ENCODE measurements at places on chromosomes 13 and 19.

DNA sequence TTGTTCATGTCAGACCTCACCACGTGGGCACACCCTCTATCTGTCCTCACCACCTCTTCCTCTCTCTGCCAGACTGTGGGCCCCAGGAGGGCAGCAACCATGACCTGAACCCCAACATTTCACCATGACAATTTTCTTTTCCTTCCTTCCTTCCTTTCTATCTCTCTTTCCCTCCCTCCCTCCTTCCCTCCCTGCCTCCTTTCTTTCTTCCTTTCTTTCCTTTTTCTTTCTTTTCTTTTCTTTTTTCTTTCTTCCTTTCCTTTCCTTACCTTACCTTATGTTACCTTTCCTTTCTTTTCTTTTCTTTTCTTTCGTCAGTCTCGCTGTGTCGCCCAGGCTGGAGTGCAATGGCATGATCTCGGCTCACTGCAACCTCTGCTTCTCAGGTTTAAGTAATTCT is 8.7 kb upstream of the FCER2 start:
- DNase-seq = no peak

- no peak for DNase-seq
Observed at GRCh38 chr19:18147396-18147795, 5.6 kb upstream of the PIK3R2 start.

DNA sequence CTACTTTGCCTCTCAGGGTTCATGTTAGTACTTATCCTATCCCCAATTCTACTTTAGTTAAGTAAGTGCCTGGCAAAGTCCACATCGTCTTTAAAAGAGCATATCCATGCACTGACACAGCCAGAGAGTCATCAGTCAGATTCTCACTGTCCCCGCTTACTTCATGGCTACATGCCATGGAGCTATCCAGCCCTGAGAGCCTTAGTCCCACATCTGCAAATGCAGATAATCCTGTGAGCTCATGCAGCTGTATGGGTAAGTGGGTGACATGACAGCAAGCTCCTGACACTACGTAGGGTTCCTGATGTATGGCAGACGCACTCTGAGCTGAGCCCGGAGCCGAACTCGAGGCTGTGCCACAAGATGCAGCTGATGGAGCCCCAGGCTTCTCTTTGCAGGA is 661.5 kb downstream of the LIG4 start:
- no peak for DNase-seq

GRCh38 chr19:56736571-56736970 is 65.0 kb upstream of the ZNF835 start:
- DNase-seq = no peak

DNA sequence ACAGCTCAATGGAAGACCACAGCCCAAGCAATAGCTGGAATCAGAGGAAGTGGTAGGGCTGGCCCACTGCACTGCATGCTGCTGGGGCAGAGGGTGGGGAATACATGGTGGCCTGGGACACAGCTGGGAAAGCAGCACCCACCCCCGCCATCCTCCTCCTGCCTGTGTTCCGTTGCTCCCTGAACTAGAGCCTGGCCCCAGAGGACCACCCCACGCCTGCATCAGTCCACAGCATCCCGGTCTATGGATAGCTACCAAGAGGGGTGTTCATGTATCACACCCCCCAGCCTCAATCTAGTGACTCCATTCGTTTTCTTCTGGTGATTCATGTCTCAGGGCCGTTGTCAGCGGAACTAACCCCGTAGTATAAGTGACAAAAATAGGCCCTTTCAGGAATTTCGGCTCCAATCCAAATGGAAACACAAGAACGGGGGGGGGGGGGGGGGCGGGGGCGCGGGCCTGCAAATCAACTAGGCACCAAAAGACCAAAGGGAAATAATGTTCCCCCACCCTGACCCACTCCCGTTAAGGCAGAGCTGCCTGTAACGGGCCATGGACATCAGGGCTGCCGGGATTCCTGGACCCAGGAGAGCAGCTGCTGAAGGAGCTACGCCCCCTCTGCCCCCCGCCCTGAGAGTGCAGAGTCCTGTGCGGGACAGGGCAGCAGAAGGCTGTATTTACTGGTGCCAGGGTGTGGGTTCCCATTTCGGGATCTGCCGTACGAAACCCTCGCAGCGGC is 18.9 kb upstream of the EPHX3 start:
- no peak for DNase-seq

- no peak for DNase-seq
Observed at GRCh38 chr13:32195713-32196112, 119.5 kb downstream of the ZAR1L start.

DNA sequence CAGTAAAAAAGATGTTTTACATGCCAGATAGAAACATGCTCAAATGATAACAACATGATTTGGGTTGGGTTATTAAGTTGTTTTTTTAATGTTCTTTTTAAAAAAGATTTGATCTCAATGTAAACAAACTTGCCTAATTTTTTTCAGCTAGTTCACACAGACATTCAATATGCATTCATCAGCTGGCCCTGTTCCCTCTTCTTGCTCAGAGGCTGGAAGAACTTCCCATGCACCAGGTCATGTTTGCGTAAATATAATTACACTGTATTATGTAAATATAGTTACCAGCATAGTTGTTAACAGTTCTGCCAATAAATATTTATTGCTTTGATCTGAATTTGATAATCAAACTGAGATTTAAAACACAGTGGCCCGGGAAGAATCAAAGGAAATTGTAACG is 70.6 kb downstream of the ATP11A start:
- no peak for DNase-seq

Measured in GM20000 (cell line).